Stimulated activated CD8-positive, alpha-beta memory T cell treated with anti-CD3 and anti-CD28 coated beads, Interleukin-7, amount 100 ng/mL, for 24 hours (primary cell): ENCODE measurements at places on chromosomes 2 and 18.

DNA sequence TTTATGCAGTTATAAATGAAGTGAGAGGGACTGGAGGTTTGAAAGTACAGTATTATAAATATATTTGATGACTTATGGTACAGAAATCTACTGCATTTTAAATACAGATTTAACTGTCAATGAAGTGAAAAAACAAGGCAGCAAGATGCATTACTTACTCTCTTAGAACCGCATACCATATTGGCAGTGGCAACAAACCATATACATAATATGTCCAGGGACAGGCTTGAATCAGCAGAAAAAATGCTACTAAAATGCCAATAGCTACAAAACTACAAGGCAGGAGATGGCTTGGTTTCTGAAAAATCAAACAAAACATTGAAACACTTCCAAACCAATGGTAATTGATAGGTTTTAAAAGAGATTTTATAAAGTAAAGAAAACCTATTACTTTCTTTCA lies 77.2 kb downstream of the PIGN start:
- DNase-seq = no peak

GRCh38 chr2:70088598-70089219 lies 1.4 kb downstream of the PCBP1 start:
- DNase-seq = no peak

DNA sequence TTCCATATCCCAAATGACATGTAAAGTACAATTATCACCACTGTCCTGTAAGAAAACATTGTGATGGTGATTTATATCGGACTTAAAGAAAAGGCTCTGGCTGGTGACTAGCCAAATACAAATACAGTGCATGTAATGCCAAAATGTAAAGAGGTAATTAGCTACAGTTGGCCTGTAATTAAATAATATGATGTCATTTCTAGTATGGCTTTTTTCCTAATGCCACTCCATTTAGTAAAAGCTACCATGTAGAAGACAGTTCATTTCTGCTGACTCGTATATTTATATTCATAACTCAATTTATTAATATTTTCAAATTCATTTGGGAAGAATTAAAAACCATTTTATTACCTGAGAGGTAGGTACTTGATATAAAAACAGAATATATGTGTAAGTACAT lies 815.7 kb downstream of the ERBB4 start:
- no peak for DNase-seq

- DNase-seq = no peak
These were observed 168.7 kb upstream of the SIX3 start for GRCh38 chr2:44772669-44773378.

GRCh38 chr2:10260130-10260529 lies 42.6 kb upstream of the HPCAL1 start:
- no peak for DNase-seq

- no peak for DNase-seq
These were observed 6.6 kb downstream of the NMUR1 start for GRCh38 chr2:231523451-231524285.

- no peak for DNase-seq
These were observed 427.7 kb upstream of the LYPD1 start for GRCh38 chr2:133097666-133098065.

DNA sequence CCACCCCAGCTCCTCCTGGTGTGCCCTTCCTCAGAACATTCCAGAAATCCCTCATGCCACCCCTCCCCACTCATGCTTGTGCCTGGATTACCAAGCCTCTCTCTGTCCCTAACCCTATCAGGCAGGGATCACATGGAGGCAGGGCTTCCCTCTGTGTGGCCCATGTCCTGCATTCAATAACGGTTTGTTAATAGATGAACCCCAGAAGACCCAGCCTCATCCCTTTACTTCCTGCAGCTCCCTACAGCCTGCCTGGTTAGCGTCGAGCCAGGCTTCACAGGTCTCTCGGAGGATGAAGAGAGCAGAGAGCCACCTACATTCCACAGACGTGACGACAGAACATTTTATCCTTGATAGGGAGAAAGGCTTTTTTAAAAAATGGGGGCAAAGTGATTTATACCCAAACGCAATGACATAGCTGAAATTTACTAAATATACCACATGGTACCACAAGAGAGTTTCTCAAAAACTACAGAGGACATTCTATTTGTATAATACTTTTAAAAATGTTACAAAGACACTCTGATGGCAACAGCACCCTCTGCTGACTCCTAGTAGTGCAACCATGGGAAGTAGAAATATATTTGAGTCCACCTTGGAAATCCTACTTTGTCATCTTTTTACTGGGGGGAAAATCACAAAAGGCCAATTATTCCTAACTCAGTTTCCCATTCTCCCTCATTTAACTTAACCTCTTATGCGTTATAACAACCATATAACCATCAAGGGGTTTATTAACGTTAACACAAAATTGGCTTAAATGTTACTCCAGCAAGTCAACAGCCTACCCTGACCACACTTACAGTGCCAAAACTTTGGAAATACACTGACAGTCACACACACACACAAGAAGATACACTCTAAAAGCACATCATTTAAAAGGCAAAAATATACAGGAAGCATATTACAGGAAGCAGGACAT lies 30.7 kb downstream of the FBXO15 start:
- no peak for DNase-seq

GRCh38 chr2:145124085-145124484 lies 604.2 kb upstream of the ZEB2 start:
- DNase-seq = no peak
